Fibroblast of skin of right quadriceps (primary cell): ENCODE measurements at places on chromosomes 6 and 20.

GRCh38 chr6:110874880-110875547 is 429 bp downstream of the AMD1 start:
- DNase-seq, result peak; percentile 14

DNA sequence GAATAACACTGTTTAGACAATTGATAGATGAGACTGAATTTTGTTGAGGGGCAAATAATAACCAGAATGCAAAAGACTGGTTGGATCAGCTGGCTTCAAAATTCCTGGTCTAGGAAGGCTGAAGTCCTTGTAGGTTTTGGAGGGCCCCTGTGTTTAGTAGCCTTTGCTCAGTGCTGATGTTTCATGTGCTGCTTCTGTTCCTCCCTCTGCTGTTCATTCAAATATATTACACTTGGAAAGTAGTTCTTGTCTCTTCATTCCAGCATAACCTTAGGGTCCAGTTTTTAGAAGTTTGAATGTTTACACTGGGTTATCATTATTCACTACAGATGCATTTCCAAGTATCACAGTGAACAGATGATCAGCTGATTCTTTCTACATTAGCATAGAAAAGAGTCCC is 72.5 kb downstream of the FLRT3 start:
- DNase-seq, result peak; percentile 39

GRCh38 chr6:117165911-117166499 is 99.4 kb upstream of the VGLL2 start:
- DNase-seq, result no peak

DNA sequence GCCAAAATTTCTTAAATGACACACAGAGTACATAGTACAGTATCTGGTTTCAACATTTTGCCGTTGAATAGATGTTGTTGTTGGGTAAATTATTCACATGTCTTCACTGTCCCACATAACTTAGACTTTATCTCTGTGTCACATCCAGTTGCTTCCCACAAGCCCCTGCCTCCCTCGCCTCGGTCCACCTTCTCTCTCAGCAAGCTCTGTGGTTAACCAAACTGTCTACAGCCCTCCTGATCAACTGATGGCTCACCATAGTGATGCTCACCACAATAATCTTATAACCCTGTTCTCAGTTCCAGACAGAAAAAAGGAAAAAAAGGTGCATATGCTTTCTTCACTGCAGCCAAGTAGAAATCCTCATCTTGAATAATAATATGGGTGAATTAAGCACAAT is 23.0 kb downstream of the IL17F start:
- no peak for DNase-seq

DNA sequence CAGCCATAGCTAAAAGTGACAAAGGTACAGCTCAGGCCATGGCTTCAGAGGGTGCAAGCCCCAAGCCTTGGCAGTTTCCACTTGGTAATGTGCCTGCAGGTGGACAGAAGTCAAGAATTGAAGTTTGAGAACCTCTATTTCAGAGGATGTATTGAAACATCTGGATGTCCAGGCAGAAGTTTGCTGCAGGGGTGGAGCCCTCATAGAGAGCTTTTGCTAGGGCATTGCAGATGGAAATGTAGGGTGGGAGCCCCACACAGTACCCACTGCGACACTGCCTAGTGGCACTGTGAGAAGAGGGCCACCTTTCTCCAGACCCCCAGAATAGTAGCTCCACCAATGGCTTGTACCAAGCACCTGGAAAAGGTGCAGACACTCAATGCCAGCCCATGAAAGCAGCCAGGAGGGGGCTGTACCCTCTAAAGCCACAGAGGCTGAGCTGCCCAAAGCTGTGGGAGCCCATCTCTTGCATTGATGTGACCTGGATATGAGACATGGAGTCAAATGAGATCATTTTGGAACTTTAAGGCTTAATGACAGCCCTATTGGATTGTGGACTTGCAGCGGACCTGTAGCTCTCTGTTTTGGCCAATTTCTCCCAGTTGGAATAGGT is 1299.4 kb upstream of the MAP3K7 start:
- no peak for DNase-seq

DNA sequence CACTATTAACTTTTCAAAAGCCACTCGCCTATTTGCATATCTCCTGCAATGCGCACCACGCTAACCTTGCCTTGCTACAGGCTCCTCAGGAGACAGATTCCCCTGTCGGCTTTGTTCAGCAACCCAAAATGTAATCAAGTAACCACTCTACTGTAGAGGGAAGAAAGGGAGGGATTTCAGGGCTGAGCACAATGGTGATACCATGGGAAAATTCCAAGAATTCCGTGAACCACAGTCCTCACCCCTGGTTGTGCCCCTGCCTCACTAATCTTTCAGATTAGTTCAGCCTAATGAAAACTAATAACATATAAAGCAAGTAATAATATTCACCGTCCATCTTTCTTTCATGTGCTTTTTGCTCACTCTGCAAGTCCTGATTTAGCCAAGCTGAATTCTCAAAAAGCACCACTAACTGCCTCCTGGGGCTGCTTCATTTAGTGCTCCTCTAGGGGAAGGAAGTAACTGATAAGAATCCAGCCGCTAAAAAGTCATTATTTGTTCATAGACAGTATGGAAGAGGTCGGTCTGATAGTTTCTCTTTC is 6.6 kb downstream of the CITED2 start:
- no peak for DNase-seq

DNA sequence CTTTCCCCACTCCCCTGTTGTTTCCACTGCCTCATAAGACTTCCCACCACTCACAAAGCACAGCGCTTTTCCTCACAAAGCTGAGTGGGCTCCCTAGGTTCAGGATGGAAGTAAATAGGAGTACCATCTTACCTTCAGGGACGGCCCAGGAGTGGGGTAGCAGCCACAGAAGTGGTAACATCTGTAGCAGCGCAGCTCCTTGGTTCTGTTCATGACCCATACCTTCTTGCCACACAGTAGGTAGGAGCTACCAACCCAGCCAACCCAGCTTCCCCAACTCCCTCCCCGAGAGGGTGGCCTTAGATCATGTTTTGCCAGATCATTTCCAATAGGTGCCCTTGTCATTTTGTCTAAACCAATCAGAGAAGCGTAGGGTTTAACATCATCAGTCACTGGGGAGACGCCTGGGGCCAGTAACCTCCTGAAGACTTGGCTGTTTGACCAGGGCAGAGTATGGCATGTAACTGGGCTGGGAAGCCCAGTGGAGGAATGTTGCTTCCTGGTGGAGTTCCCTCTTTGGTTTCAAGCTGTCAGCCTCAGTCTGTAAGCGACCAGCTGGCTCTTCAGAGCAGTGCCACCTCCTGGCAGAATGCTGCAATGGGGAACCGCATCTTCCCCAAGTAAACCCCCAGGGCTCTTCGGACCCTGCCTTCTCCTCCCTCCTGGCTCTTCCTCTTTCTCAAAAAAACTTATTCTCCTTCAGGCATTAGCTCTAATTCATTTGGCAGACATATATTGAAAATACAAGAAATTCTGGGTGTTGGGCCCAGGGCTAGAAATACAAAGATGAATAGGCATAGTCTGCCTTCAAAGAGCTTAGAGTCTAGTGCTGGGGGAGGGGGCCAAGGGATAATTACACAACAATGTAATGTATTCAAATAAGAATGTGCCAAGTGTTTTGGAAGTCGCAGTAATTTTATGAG is at the start of gene HLA-DMA:
HLA-DMA (minus strand) TSS at position 281 of the 923 bp plus-strand sequence; CDS start at position 220, 61 bp downstream.
- DNase-seq, result peak; percentile 83

GRCh38 chr6:111667931-111668330 is 62.3 kb upstream of the TRAF3IP2 start:
- DNase-seq, result peak; percentile 40

- no peak for DNase-seq
These were observed 591.9 kb downstream of the QKI start for GRCh38 chr6:164006459-164006858.

DNA sequence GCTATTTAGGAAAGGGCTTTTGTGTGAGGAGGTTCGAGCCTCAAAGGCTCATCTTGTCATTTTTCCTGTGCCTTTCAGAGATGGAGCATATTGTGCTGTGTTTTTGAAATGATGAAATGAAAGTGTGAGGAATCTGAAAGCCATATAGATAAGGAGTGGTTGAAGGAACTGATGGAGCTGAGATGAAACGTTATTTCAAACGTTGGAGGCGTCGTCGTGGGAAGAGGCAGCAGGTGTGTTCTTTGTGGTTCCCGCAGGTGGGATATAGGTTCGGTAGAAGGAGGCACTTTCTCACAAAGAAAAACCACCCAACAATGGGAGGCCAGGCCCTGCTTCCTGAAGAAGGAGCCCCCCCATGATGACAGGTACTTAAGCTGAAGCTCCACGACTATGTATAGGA is 83.2 kb upstream of the SNAP25 start:
- DNase-seq, result no peak

- peak; percentile 66 for DNase-seq
These were observed 36.1 kb downstream of the ELOVL2 start for GRCh38 chr6:11007715-11008608.

- DNase-seq, result no peak
These were observed 26.4 kb downstream of the MEP1A start for GRCh38 chr6:46819561-46819960.

GRCh38 chr20:12969071-12969669 is 39.6 kb upstream of the SPTLC3 start:
- DNase-seq, result no peak

GRCh38 chr6:47502920-47503319 is 25.3 kb downstream of the CD2AP start:
- DNase-seq, result no peak

- no peak for DNase-seq
These were observed 43.6 kb upstream of the FOXP4 start for GRCh38 chr6:41502566-41502916.

DNA sequence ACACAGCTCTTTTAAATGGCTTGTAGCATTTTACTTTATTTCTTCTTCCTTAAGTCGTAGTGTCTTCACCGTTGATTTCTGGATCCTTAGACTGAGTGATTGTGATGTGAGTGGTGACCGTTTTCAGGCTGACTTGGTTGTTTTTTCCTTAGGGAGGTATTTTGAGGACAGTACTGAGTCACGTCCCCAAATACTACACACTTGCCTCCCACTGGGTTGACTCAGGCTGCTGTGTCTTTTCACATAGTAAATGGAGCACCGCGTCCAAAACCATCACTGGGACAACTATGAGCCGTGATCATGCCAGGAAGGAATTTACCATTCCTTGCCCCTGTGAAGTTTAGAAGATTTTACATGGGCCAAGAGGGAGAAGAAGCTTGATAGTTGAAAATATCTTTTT is 174.1 kb downstream of the FARS2 start:
- DNase-seq, result peak; percentile 82

DNA sequence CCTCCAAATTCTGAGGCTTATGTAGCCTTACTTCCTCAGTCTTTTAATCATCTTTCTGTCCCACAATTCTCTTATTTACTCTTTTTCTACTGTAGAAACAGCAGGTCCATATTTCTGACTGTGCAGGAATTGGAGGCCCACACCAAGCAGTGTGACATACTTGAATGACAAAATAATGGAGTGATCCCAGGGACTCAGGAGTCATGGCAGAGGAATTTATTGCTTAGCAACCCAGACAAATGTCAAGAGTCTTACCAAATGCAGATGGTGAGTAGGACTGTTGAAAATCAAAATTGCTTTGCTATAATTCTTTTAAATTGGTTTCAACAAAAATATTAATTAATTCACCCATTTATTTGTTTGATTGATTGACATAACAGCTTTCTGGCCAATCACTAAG is 59.9 kb downstream of the HTR1B start:
- peak; percentile 52 for DNase-seq

DNA sequence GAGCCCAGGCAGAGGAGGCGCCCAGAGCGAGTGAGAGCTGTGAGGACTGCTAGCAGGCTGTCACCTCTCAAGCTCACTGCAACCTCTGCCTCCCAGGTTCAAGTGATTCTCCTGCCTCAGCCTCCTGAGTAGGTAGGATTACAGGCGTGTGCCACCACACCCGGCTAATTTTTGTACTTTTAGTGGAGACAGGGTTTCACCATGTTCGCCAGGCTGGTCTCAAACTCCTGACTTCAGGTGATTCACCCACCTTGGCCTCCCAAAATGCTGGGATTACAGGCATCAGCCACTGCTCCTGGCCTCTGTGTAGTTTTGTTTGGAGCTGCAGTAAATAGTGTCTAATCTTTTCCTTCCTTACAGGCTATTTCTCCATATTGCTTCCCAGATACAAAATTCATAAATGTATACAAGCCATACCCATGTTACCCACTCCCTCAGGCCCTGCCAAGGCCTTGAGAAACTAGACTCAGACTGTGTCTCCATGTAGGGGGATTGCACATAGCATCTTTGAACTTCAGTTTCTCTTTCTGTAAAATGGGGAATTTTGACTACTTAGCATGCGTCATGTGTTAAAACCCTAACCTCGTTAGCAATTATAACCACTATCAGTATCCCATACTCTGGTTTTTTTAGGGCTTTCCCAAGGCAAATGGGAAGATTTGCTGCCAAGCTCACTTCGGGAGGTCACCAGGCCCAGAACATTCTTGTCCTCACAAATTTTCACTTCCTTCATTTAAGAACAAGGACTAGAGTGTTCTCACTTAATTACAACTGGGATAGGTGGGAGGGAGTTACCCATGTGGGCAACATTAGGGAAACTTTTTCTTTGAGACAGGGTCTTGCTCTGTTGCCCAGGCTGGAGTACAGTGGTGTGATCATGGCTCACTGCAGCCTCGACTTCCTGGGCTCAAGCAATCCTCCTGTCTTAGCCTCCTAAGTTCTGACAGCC is 67.3 kb upstream of the DDR1 start:
- DNase-seq, result no peak

GRCh38 chr20:13291157-13291556 is 70.1 kb downstream of the ISM1 start:
- DNase-seq, result no peak

DNA sequence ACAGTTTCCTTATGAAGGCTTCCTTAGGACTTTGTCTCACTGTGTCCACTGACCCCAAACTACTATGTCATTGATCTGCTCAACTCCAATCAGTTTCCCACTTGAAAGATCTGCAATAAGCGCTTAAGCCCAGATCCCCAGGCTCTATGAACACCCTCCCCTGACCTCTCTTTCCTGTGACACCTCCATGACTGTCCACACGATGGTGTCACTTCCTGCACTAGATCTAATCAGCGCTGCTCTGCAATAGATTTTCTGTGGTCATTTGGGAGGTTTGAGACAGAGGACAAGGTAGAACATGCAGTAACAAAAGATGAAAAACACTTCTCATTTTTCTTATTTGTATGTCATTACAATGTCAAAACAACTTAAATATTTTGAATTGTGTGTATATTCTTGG is 304.6 kb upstream of the AGPAT4 start:
- no peak for DNase-seq

- no peak for DNase-seq
These were observed 7.1 kb upstream of the GFRAL start for GRCh38 chr6:55319961-55320695.

- peak; percentile 50 for DNase-seq
These were observed 3.7 kb upstream of the ARMH2 start for GRCh38 chr6:24802271-24803059.

- DNase-seq, result no peak
These were observed 492.5 kb upstream of the FLRT3 start for GRCh38 chr20:14829906-14830305.
